ENCODE measurements at places on chromosomes 1 and 21.
A peak's percentile ranks its signal among the peaks of the same experiment; 100 is the strongest.

GRCh38 chr1:79603843-79604242, 597.3 kb upstream of the ADGRL4 start:
- peak; percentile 72 for DNase-seq

DNA sequence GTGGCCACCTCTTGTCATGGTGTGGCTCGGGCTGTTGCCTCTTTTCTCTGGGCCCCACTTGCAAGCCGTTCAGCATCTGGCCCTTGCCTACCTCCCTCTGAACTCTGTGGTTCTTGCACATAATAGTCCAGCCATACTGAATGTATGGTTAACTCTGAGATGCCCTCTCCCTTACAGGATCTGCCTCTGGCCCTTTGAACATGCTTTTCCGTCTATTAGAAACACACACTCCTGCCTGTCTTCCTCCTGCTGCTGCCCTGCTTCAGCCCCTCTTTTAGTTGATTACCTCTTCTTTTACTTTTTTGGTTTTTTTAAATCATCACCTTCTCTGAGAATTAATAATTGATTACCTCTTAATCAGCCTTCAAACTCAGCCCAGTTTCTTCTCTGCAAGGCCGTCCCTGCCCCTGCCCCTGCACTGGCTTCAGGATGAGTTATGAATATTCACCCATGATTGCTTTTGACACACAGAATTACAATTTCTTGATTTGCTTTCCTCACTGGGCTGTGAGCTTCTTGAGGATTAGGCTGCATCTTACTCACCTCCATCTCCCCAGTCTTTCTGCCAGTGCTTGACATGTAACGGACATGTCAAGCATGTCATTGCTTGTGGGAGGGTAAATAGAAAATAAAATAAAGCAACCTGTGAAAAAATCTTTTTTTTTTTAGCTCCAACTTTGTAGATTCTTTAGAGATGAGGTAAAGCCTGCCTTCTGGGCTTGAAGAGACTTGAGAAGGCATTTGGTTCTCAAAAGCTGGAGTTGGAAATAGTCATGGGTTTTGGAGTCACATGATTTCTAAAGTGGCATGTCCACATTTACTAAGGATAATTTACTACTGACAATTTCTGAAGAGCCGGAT, 158.3 kb downstream of the PLXNA2 start:
- DNase-seq: no peak

GRCh38 chr1:63012339-63012738, 228.4 kb downstream of the ATG4C start:
- no peak for DNase-seq

- DNase-seq: no peak
These were observed 40.9 kb downstream of the ACTL8 start for GRCh38 chr1:17795836-17796645.

DNA sequence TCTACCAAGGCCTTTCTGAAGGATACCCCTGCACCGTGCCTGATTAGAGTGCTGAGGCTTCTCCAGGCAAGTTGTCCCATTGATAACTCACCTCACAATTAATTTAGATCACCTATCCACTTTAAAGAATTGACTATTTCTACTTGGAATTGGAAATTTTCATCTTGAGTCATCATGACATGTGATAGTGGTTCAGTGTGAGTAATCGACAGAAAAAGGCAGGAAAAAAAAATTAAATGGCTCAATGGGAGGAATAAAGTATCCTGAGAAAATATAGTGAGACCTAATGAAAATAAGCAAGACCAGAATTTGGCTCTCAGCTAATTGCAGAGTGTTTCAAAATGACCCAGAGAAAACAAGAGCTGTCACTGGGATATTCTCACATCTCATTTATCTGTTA, 222.4 kb upstream of the C8B start:
- DNase-seq: no peak

DNA sequence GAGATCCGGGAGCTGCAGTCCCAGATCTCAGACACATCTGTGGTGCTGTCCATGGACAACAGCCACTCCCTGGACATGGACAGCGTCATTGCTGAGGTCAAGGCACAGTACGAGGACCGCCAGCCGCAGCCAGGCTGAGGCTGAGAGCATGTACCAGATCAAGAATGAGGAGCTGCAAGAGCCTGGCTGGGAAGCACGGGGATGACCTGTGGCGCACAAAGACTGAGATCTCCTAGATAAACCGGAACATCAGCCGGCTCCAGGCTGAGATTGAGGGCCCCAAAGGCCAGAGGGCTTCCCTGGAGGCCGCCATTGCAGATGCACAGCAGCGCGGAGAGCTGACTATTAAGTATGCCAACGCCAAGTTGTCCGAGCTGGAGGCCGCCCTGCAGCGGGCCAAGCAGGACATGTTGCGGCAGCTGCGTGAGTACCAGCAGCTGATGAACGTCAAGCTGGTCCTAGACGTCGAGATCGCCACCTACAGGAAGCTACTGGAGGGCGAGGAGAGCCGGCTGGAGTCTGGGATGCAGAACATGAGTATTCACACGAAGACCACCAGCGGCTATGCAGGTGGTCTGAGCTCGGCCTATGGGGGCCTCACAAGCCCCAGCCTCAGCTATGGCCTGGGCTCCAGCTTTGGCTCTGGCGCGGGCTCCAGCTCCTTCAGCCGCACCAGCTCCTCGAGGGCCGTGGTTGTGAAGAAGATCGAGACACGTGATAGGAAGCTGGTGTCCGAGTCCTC, 25.5 kb downstream of the ETV3L start:
- DNase-seq: peak; percentile 21

DNA sequence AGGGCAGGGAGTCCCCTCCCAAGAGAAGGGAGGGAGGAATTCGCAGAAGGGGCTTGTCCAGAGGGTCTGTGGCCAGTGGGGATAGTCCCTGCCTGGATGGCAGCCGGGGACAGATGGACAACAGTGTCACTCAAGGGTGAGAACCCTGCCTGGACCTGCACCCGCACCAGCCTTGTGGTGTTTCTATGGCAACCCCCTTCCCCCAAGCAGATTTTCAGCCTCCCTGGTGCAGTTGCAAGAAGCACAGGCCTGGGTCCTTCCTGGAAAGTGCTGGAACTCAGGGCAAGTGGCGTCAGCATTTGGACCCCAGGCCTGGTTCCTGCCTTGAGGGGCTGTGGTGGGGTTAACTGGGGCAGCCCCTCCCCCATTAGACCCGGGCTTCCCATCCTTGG, 83.8 kb upstream of the ACTL8 start:
- DNase-seq: no peak

DNA sequence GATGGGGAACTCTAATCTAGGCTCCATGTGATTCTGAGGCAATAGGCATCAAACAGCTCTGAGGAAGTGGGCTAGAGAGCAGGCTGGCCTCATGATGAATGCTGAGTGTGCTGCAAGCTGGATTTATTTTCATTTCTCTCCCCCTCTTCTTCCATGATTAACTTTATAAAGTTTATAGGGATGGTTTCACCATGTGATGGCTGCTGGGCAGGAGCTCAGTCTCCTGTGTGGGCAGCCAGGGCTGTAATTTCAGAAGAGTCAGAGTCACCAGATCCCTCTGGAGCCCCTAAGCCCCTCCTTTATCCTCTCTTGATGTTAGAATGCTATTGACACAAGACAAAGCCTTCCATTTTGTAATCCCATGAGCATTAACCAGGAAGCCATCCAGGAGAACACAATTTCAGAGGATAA, 143.6 kb downstream of the CNIH3 start:
- DNase-seq: no peak

GRCh38 chr1:157399343-157399983, 152.9 kb downstream of the FCRL5 start:
- DNase-seq: no peak

- peak; percentile 77 for DNase-seq
These were observed 54.0 kb downstream of the APP start for GRCh38 chr21:26116456-26117011.

GRCh38 chr1:90371448-90371813, 345.7 kb downstream of the BARHL2 start:
- DNase-seq: no peak

GRCh38 chr1:149937759-149938158, 1.1 kb upstream of the MTMR11 start:
- no peak for DNase-seq

DNA sequence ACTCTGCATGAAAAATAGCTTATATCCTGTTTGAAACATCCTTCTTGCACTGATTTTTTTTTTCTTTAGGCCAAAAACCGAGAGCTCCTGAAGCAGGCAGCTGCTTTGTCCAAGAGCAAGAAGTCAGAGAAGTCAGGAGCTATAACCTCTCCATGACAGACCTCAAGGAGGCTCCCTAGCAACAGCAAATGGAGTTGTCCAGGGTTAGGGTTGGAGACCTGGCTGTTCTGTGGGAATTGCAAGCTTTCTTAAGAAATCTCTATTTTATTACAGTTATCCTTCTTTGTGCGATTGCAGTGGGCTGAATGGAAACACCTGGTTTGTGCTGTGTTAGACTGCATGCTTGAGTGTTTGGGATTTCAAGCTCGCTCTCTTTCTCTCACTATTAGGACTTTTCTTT, 12.6 kb upstream of the STX12 start:
- no peak for DNase-seq

DNA sequence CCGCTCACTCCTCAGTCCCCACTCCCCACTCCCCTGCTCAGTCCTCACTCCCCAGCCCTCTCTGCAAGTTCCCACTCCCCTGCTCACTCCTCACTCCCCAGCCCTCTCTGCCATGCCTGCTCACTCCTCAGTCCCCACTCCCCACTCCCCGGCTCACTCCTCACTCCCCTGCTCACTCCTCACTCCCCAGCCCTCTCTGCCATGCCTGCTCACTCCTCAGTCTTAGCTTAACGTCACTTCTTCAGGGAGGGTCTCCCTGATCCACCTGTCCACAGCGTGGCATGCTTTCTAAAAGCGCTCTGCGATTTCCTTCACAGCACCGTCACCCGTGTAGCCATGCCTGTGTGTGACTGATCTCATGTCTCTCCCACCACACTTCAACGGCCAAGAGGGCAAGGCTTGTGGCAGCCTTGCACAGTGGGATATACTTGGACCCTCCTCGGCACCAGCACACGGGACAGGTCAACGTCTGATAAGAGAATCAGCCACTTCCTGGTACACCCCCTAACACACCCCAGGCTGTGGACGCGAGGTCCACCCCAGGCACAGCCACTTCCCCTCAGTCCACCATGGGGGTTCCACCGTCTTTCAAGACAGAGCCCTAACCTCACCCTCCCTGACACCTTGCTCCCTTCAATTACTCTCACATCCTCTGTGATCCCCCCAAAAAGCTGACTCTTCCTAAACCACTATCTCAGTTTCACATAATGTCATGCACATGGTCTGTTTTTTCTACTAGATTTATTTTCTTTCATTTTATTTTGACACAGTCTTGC, 14.0 kb downstream of the PRDM15 start:
- DNase-seq: no peak

DNA sequence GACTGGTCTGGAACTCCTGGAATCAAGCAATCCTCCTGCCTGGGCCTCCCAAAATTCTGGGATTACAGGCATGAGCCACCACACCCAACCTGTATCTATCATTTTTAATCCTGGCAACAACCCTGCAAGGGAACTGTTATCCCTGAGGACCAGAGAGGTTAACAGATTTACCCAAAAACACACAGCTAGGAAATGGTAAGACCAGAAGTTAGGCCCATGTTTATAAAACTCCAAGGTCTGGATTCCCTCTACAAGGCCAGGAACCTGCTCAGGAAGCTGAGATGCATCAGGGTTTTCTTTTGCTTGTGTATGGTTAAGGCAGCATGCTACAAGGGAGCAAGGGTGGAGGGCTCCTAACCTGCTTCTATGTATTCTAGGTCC, 17.8 kb upstream of the TTC39A start:
- no peak for DNase-seq

DNA sequence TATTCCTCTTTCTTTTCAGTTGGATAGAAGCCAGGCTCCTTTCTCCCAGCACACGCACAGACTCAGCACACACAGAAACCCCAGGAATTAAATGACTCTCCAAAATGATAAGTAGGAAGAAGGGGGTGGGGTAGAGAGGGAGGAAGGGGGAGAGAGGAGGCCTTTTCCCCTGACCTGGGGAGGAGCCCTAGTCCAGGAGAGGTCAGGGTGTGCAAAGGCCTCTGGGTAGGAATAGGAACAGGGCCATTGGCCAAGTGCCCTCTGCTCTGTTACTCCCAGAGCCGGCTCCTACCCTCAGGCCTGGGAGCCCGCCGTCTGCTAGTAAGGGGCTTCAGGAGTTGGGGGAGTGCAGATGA, 35.6 kb upstream of the PUM1 start:
- peak; percentile 78 for DNase-seq

DNA sequence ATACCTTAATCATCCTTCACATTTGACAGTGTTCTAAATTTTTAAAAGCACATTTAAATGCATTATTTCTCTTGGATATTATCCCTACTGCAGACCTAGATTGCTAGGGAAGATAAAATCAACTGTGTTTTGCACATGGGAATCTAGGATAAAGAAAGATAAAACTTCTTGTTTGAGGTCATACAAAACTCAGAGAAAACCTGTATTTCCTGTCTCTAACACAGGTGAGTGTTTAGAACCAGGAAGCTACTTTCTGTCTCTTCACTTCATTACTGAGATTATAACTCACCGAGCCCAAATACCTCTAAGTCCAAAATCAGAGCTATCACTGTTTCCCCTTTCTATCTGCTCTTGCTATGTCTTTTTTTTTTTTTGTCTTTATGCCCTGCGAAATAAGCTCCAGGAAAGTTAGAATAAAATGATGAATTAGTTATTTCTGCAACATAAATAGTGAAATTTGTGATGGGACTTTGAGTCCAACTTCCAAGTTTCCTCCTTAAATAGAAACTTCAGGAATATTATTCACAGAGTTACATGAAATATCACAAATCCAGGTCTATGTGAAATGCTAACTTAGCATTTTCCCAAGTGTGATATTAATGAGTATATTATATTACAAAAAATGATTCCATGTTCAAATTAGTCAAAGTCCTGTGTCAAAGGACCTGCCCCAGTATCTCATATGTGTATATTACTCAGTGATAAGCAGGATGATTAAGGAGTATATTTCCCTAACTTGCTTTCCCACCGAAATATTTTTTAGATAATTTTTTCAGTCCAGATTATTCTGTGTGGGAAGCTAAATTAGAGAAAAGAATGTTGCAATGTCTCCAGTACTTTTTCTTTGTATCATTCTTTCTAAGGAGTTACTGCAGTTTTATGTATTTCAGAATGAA, 226.4 kb downstream of the PLA2G4A start:
- no peak for DNase-seq

DNA sequence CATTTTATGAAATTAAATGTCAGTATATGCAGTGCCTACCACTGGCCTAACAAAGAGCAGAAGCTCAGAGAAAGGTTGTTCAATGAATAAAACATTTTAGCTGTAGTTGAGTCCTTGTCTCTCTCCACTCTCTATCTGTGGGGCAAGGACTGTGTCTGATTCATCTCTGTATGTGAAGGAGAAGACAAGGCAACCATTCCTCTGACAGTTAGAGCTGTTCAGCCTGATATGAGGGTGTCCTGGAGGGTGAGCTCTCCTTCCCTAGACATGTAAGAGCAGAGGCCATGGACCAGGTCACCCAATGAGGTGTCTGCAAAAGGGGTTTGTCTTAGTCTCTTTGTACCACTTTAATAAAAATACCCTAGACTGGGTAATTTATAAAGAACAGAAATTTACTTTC, 4.5 kb upstream of the PDZK1IP1 start:
- no peak for DNase-seq
